ENCODE measurements at places on chromosomes 3 and 15.

GRCh38 chr3:4821338-4821737 lies 157.9 kb upstream of the BHLHE40 start:
- no peak for DNase-seq

DNA sequence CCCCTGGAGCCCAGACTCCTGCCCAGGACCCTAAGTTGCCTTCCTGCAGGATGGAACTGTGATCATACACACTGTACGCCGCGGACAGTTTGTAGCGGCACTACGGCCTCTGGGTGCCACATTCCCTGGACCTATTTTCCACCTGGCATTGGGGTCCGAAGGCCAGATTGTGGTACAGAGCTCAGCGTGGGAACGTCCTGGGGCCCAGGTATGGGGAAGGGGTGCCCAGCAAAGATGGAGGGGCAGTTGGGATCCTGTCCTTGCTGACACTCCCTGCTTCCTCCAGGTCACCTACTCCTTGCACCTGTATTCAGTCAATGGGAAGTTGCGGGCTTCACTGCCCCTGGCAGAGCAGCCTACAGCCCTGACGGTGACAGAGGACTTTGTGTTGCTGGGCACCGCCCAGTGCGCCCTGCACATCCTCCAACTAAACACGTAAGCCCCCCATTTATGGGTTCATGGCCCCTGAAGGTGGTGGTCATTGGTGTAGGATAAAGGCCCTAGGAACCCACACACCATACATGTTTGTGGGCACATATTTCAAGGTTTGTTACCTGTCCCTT lies 28.8 kb downstream of the NBEAL2 start:
- DNase-seq = no peak

- DNase-seq = no peak
These were observed 179.6 kb upstream of the THRB start for GRCh38 chr3:24674261-24674660.

- DNase-seq = no peak
These were observed 22.2 kb downstream of the CFAP20DC start for GRCh38 chr3:59027607-59028006.

- no peak for DNase-seq
These were observed 184.9 kb upstream of the NSMCE3 start for GRCh38 chr15:29454506-29454905.

GRCh38 chr3:125403789-125404188 lies 28.7 kb upstream of the ZNF148 start:
- no peak for DNase-seq

- DNase-seq = no peak
These were observed 14.7 kb upstream of the MBNL1 start for GRCh38 chr3:152254041-152254440.

DNA sequence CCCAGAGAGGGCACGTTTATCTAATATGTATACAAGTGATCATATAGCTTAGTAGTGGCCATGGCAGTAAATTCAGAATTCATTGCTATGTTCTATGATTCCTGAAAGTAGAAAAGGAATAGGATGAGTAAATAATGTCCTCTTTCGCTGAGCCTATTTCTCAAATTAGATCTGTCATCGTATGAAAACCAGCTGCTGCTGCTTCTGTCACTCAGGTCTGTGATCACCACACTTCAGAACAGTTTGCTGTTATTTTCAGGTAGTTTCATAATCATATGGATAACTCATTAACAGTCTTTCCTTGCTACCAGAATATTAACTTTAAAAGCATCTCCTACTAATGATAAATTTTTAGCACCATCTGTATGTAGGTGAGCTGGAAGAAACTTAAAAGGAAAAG lies 289.1 kb upstream of the AZI2 start:
- no peak for DNase-seq

GRCh38 chr3:52205727-52206372 lies 7.9 kb downstream of the ALAS1 start:
- DNase-seq = no peak

DNA sequence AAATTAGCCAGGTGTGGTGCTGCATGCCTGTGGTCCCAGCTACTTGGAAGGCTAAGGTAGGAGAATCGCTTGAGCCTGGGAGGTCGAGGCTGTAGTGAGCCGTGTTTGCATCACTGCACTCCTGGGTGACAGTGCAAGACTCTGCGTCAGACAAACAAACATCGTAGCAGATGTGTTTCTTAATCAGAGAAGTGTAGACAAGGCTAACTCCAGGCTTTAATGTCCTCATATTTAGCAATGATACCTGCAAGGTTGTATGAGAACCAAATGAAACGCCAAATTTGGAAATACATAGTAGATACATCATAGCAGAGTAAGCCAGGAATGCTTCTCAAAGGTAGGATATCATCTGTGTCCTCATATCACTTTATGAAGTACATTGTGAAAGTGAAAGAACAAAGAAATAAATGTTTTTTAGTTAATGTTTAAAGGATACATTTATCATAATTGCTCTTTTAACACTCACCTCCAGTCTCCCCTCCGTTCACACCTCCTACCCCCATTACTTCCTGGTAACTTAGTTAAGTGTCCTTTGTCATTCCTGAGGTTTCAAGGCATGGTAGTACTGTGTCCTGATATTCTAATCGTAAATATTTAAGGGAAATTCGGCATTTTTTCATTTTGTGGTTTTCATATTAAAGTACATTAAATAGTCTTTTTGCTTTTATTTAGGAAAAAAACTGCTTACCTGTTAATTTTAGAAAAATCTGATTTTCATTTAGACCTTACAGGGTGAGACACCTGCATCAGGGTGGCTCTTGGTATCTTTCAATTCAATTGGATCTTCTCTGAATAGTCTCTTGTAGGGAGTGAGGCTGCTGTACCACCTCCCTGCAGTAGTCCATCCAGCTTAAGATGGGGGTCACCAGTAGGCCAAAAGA lies 96.1 kb downstream of the OPA1 start:
- DNase-seq = no peak

DNA sequence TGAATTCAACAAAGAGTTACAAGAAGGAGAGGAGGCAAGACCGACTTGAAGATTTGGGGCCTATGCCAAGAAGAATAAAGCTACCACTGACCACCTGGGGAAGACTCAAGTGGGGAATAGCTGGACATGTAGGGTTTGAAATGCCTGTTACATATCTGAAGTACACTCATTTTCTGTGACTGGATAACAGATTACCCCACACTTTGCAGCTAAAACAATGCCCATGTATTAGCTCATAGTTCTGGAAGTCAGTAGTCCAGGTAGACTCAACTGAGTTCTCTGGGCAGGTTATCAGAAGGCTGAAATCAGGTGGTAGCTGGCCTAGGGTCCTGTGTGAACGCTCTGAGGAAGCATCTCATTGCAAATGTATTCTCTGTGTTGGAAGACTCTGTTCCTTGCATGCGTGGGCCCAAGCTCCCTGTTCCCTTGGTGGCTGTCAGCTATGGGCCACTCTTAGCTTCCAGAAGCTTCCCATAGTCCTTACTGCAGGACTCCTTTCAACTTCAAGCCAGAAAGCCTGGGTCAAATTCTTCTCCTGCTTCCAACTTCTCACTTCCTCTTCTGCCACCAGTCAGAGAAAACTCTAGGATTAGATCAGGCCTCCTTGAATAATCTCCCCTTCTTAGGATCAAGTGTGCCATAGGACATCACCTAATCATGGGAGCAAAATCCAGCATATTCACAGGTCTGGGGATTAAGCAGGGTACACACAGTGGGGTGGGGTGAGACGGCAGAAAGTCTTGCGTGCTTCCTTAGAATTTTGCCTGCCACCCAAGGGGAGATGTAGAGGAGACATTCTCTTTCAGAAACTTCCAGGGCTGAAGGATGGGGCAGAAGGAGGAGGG lies 187.8 kb downstream of the SHQ1 start:
- DNase-seq = no peak

DNA sequence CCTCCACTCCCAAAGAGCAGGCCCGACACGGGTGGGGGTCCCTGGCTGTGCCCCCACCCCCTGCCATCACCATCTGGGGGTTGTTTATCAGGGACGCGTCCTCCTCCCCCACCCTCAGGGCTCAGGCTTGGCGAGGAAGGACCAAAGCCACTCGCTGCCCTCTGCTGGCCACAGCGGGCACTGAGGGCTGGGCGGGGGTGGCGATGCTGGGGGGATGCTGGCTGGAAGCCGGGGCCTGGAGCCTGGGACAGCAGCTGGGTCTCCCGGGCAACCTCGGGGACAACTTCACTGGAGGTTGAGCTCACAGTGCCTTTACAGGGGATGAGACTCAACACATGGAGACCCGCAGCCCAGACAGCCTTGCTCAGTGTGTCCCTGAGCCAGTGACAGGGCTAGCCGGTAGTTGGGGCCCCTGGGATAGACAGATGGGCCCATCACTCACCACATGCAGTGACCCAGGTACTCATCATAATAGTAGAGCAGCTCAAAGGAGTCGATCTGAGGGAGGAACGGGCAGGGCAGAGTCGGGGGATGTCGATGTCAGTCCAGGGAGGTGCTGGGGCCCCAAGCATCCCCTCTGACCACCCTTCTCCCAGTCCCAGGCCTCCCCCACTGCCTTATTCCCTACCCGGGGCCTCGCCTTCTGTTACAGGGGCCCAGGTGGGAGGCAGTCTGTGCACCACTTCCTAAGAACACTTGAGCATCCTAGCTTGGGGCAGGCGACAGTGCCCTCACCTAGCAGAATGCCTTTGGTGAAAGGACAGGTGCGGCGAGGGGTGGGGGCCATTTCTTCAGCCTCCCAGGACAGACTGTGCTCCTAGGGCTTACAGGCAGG lies 5.9 kb upstream of the CALML4 start:
- no peak for DNase-seq

DNA sequence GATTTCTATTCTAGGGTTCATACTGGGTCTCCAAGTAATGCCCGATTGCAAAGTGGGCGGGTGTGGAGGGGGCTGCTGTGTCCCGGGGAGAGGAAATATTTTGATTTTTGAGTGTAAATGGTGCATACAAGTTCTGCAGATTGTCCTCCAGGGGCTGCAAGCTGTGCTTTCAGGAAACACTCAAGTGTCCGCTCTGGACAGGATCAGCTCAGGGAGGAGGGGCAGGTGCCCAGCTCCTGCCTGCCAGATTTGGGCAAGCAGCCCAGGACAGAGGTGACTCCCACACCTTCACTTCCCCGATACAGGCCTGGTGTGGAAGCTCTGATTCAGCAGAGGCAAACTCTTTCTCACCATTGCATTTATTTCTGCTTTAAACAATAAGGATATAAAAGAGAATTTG lies 142.7 kb downstream of the ALDH1A2 start:
- DNase-seq = no peak

- DNase-seq = no peak
These were observed 156.8 kb upstream of the BCL6 start for GRCh38 chr3:187902041-187902471.

DNA sequence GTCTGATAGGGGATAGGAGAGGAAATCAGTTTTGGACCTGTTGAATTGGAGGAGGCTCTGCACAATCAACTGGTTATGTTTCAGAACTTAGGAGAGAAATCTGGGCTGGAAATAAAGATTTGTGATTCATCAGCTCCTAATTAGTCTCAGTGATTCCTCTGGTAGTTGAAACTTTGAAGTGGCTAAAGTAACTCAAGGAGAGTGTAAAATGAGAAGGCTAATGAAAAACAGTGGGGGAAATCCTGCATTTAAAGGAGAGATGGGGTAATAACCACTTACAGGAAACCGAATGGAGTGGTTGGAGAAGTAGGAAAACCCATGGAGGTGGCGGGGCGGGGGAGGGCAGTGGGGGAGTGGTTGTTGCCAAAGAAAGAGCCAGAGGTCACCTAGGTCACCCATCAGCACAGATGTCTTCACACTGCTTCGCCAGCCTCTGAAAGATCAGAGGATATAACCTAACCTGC lies 32.6 kb downstream of the MAP2K5 start:
- no peak for DNase-seq

DNA sequence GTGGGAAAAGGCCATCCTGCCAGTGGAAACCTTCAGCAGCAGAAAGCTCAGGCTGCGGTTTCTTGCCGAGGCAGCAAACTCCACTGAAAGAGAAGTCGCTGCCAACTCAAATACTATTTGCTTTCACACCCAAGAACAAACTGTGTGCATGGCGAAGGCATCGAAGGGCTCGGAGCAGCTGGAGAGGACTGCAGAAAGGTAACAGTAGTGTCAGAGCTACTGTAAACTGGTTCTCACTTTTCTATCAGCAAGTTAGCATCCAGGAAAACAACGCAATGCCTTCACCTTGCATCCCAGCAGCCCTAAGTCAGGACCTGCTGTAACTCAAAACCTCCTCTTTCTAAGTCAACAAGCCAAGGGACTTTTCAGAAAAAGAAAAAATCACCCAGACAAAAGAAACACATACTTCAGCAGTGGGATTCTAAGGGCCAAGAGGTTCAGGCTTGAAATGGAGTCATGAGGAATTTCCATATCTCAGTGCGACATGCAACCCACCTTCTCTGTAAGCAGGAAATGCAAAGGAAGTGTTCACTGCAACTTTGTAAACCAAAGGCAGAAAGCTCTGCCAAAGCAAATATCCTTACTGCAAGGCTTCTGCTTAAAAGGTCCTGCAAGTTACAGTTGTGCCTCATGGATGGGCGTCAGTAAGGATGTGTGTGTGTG lies 193.5 kb downstream of the FOXP1 start:
- DNase-seq = peak; percentile 40

- DNase-seq = no peak
These were observed 123.6 kb upstream of the DPH6 start for GRCh38 chr15:35669432-35670045.

- no peak for DNase-seq
These were observed 97.2 kb upstream of the FLNB start for GRCh38 chr3:57910990-57911389.

- DNase-seq = no peak
These were observed 241.7 kb downstream of the FEZF2 start for GRCh38 chr3:62131620-62132019.

- no peak for DNase-seq
These were observed 54.3 kb downstream of the NCEH1 start for GRCh38 chr3:172656602-172657001.

GRCh38 chr15:77671362-77672056 lies 38.8 kb upstream of the LINGO1 start:
- no peak for DNase-seq

GRCh38 chr15:89039142-89039541 lies 49.1 kb upstream of the ABHD2 start:
- DNase-seq = no peak

- DNase-seq = no peak
These were observed 25.2 kb downstream of the PLXNB1 start for GRCh38 chr3:48404440-48405342.

DNA sequence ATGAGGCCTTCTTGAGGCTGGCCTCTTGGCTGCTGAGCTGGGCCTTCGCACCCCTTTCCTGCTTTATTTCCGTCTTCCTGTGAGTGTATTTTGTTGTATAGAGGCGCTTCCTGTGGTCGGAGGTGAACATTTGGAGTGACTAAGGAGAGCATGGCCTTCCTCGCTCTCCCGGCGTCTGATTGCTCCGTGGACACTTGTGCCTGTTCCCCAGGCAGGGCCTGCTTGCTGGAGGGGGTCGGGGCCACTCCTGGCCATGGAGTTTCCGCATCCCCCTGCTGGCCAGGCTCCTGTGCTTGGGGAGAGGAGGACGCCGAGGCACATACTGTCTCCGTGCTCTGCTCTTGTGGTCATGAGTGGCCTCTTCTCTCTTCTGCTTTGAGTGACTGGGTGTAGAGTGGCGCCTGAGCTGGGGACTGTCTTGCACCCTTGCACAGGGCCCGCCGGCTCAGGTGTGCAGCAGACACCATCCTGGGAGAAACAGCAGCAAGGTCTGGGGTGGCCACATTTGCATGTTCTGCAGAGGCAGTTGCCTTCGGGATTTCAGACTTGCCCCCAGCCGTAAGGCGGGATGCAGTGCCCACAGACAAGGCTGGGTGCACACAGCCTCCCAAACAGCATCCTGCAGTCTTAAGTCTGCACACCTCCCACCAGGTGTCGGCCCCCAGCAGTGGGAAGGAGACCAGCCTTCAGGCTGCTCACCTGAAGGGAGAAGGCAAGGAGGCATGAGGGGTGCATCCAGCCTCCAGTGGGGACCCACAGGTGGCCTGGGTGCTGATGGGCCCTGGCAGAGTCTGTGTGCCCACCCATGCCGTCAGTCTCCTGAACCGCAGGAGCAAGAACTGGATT lies 16.4 kb downstream of the KLF13 start:
- no peak for DNase-seq

GRCh38 chr3:462851-463250 lies 266.3 kb downstream of the CHL1 start:
- no peak for DNase-seq
